Fibroblast of lung (primary cell): ENCODE measurements at places on chromosomes 2 and 18.

GRCh38 chr2:232431705-232432590 is 24.0 kb upstream of the ALPI start:
- DNase-seq = no peak

- DNase-seq = no peak
Observed at GRCh38 chr2:132729522-132729921, 59.5 kb upstream of the LYPD1 start.

- DNase-seq = peak; percentile 22
Observed at GRCh38 chr18:63074981-63075404, 244.6 kb downstream of the BCL2 start.

DNA sequence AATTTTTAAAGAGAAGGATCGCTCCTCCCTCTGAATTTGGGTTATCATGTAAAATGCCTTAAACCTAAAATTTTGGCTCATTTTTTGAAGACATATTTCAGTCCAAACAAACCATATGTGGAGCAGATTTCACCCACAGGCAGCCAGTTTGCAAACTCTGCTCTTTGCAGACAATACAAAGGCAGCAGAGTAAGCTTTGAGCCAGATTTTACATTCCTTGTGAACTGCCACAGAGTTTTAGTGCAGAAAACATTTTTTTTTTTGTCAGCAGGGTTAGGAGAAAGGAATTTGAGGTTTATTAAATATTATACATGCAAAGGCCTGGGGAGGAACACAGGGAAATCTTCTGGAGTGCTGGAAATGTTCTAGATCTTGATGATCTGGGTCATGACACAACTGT is 171.9 kb upstream of the FN1 start:
- DNase-seq = peak; percentile 54

- DNase-seq = no peak
Observed at GRCh38 chr2:217820091-217820819, 182.5 kb downstream of the TNS1 start.

GRCh38 chr2:177161741-177162460 is 50.7 kb upstream of the HNRNPA3 start:
- peak; percentile 55 for DNase-seq

DNA sequence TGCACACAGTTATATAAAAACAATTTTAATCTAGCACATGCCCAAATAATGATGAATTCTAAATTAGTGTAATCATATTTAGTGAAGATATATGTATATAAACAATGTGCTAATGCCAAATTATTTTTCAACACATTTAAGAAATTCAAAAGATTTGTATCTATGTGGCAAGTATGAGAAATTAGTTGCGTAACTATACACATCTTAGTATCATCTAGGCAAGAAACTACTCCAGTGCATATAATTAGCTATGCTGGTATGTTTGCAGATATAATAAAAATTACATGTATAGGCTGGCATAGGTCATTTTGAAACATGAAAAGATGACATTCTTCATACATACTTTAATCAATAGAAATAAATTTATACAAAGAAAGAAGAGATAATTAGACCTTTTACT is 252.0 kb upstream of the VWC2L start:
- DNase-seq = no peak

DNA sequence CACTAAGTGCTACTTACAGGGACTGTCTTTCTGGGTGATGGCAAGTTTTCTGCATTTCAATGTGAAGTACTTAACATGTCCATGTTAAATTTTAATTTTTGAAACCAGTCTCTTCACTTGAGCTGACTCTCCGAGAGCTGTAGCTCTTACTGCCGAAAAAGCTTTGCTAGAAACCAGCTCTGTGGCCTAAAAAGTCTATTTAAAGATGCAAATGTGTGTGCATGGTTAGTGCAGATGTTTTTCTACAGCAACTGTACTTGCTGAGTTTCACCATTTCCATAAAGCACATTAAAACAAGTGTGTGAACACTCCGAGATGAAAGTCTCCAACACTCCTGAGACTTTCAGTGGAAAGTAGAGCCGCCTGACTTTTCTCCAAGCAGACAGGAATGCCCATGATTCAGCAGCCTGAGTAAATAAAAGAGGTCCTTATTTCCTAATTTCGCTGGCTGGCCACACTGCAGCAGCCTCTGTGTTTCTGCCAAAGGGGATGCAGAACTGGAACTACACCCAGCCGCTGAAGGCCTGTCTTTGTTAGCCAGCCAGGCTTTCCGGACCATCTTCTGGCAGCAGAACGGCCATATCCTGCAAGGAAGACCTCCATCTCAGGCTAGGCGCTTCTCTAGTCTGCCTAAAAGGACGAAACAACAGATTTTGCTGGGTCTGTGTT is 121.2 kb downstream of the ZNF521 start:
- peak; percentile 90 for DNase-seq

DNA sequence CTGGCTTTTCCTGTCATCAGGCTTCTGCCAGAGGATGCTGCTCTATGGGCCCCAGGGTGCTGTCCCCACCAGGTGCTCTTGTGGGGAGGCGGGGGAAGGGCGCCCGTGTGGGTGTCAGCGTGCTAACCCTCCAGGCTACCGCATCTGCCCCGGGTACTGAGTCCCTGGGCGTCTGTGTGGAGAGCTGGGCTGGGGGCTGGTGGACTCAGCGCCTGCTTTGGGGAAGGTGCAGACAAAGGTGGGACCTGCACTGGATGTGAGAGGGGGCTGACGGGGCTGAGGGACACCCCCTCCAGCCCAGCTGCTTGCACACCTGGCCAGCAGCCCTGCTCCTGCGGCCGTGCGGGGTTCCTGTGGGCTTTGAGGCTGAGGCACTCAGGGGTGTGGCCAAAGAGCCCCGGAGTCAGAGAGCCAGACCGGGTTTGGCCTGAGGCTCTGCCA is 120.7 kb upstream of the PXDN start:
- DNase-seq = no peak

- no peak for DNase-seq
Observed at GRCh38 chr2:204727368-204727767, 182.1 kb downstream of the PARD3B start.

- peak; percentile 49 for DNase-seq
Observed at GRCh38 chr2:144358979-144359541, 160.9 kb downstream of the ZEB2 start.

DNA sequence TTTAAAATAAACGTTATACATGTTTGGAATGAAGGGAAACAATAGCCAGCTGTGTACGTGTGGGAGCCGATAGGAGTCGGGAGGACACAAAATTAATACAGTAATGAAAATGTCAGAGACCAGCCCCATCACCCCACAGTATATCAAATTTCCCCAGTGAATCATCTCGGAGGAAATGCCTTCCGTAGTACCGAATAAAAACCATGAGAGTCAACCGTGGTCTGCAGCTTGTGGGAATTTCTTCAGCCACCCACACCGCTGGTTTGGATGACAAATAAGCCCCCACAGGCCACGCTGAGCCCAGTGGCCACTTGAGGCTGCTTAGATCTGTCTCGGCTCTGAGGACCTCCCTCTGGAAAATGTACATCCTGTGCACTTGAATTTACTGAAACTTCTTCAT is 133.7 kb downstream of the COL6A3 start:
- DNase-seq = peak; percentile 98

DNA sequence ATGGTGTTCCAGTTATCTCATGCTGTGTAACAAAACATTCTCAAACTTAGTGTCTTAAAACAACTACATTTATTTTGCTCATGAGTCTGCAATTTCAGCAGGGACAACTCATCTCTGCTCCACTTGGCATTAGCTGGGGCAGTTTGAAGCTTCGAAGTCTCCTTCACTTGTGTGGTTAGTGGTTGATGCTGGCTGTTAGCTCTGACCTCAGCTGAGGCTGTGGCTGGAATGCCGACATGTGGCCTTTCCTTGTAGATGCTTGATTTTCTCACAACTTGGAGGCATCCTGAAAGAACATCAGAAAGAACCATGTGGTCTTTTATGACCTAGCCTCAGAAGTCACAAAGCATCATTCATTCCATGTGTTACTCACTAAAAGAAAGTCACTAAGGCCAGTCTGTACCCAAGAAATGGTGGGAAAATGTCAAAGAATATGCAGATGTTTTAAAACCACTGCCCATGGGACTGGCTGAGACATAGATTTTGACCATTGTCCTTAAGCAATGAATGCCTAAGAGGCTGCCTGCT is 3.8 kb upstream of the TMSB10 start:
- peak; percentile 94 for DNase-seq

GRCh38 chr2:233546774-233547173 is 19.8 kb downstream of the USP40 start:
- no peak for DNase-seq

DNA sequence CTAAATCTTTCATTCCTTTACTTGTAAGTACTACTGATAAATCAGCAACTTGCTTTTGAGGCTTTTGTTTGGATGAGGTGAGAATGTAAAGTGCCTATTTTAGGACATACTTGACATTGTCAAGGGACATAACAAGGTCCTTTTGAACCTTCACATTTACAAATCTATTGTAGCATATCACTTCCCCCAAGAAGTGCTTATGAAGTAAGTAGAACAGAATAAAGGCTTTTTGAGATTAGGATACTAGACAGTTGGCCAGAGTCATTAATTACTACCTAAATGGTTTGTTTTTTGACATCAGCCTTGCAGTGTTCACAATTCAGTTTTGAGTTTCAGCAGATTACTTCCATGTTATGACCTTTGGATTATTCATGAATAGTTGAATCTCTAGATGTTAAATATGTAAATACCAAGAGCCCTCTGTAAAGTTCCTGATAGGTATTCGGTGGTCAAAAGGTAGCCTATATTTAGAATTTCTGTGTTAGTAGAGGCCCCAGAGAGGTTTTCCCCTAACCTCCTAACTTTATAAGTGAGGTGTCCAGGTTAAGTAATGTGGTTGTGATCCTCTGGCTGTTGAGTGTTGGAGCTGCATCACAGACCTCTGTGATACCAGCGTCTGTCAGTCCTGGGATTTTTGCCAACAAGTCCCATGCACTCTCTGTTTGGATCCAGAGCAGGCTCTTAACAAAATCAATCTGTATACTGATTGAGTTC is 67.2 kb downstream of the LCLAT1 start:
- peak; percentile 56 for DNase-seq

DNA sequence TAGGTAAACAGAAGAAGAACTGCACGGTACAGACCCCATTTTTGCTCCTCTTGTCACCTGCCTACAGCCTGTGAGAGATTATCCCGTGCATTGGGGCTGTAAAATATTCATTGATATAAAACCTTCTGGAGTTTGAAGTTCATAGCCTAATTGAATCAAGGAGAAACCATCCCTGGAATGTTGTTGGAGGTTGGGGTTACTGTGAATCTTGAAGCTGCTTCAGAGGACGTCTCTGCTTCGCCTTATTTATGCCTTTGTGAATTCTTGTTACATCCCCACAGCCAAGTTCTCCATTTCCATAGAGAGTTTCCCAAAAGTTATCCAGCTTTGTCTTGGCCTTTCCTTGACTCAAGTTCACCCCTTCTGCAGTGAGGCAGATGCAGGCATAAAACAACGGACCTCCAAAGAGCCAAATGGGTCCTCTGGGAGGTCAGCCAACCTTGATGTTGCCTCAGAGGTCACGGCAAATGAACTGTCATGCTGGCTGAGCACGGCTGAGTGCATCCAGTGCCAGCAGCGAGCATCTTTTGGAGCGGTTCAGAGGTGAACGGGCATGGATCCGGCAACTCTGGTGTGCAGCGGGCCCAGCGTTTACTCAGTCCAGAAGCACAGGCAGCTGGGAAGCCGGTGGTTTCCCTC is 317.6 kb downstream of the PRKCE start:
- peak; percentile 80 for DNase-seq

GRCh38 chr2:217062768-217063167 is 202.9 kb upstream of the TNP1 start:
- DNase-seq = no peak

- peak; percentile 17 for DNase-seq
Observed at GRCh38 chr2:188677142-188677541, 297.0 kb upstream of the COL3A1 start.

GRCh38 chr2:176643646-176644045 is 374.4 kb downstream of the MTX2 start:
- DNase-seq = no peak

DNA sequence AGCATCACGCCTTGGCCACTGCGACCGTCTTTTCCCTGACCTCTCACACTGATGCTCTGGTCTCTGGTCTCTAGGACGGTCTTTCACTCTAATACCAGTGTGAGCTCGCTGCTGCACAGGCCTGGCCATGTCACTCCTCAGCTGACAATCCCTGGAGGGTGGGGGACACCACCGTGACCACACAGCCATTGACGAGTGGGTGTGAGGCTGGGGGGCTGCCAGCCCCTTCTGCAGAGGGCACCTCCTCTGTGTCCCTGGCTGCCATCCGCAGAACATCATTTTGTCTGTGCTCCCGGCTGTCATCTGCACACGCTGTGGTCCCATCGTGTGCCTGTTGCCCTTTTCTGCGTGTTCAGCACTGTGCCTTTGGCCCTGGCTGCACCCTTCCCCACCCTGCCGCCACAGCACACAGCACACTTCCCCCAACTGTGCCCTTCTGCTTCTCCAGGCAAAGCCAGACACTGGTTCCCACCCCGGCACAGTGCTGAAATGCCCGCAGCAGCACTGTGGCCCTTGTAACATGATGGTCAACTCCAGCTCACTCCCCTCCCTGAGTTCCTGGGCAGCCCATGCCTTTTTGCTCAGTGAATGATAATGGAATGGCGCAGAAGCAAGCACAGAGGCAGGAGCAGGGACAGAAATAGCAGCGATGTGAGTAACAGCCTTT is 30.4 kb upstream of the INHBB start:
- DNase-seq = no peak

DNA sequence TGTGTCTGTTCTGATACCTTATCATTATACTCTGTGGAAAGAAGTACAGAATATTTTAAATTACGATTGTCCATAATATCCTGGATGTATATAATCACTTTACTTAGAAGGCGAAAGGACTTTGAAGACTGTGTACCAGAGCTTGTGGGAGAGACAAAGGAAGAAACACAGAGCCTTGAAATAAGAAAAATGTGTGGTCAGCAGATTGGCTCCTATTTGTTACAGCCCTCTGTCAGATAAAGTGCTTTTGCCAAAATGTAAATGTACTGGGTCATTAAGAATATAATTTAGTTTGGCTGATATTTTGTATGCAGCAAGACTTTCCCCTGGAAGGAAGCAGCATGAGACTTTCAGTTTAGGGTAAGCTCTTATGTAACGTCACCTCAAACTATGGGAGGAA is 443.1 kb downstream of the CCDC85A start:
- DNase-seq = no peak

DNA sequence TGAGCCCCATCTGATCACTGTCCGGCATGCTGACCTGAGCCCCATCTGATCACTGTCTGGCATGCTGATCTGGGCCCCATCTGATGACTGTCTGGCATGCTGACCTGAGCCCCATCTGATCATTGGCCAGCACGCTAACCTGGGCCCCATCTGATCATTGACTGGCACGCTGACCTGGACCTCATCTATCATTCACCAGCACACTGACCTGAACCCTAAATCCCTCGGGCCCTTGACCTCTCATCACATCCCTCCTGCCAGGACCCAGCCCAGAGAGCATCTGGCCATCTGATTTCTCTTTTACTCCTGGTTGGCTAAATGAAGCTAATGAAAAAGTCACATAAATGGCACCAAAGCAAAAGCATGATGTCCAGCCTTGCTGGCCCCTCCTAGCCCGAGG is 207.1 kb downstream of the NDUFA10 start:
- DNase-seq = no peak

- no peak for DNase-seq
Observed at GRCh38 chr18:45083226-45083855, 402.7 kb downstream of the SETBP1 start.

GRCh38 chr2:11343650-11344341 is 640 bp downstream of the ROCK2 start:
- no peak for DNase-seq
